ENCODE measurements at places on chromosomes 12 and 14.

DNA sequence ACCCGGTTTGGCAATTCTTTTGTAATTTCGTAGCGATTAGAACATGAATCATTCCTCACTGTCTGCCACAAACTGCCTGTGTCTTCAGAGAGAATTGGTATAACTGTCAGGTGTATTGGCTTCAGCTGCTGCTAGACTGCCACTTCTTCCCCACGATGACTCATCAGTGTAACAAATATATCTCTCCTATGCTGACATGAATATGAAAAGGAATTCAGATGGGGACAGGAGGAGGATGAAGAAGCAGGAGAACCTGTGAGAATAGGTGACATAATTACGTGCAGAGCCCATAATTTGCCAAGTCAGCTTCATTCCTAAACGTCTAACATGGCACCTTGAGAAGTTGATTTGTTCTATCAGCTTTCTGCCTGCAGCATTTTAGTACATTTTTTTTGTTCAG is 64.9 kb downstream of the FRMD6 start:
- DNase-seq = no peak

DNA sequence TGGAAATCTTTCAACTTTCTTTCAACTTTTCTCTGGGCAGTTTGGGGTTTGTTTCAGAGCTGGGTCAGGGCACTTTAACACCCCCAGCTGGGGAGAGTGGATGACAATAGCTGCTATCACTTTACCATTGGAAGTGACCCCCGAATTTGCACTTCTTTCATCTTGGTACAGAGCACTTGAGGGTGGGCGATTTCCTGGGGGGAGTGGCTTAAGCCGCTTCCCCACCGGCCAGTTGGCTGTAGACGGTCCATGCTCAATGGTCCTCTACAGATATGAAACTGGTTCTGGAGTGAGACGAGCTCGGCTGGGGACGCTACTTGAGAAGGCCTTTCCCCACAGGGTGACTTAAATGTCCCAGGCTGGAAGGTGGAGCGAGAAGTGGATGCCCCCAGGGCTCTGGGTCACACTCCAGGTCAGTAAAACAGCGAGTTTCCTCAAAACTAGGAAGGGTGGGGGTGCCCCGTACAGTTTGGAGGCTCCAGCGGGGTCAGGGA is at the start of gene VRTN:
TSS of gene VRTN (plus strand) at position 231 of the 494 bp plus-strand sequence. CDS start 8,313 bp downstream, outside the sequence.
- DNase-seq = no peak

DNA sequence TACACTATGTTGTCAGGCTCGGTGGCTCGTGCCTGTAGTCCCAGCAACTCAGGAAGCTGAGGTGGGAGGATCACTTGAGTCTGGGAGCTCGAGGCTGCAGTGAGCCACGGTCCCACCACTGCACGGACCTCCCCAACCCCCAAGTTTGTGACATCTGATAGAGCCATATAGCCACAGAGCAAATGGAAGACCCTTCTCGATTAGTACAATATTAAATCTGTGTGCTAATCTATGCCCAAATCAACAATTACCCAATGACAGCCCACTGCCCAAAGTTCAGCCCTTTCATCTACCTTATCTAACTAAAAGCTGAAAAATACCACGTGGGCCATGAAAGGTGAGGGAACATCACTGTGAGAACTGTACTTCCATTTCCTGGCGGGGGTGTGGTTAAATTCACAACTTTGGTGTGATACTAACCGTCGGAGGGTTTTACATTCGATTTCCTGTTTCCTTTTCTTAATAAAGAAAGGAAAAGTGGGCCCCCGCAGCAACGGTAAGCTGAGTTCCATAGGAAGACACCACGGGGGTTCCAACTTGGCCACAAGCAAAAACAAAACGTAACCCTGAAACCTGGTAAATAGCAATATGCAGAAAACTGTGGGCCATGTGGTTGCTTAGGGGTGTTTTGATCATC is 31.2 kb upstream of the FOS start:
- DNase-seq = peak; percentile 85

DNA sequence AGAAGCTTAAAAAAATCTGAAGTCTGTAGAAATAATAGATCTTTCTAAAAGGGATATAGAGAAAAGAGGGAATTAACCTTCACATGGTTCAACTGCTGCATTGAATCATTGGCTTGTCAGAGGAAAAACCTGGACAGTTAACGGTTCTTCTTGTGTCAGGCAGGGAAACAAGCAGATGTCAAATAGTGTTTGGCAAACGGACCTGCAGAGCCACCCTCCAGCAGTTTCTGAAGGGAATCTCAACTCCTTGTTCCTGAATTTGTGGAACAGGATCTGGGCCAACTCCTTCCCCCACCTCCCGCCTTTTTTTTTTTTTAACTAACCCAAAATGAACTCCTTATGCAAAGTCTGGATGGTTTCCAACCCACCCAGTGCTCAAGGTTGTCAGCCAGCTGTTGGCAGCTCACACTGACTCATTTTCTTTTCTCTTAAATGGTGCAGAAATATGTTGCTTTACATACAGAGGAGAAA is 187.3 kb downstream of the CAND1 start:
- no peak for DNase-seq
